NCI-H524 treated with DMSO at 0.1 percent for 48 hours (cell line): ENCODE measurements at places on chromosomes 2 and 18.
A peak's percentile ranks its signal among the peaks of the same experiment; 100 is the strongest.

- DNase-seq: no peak
Observed at GRCh38 chr2:169818241-169818640, 6.5 kb downstream of the METTL5 start.

GRCh38 chr18:32804134-32804888 is 31.5 kb upstream of the KLHL14 start:
- DNase-seq: no peak

DNA sequence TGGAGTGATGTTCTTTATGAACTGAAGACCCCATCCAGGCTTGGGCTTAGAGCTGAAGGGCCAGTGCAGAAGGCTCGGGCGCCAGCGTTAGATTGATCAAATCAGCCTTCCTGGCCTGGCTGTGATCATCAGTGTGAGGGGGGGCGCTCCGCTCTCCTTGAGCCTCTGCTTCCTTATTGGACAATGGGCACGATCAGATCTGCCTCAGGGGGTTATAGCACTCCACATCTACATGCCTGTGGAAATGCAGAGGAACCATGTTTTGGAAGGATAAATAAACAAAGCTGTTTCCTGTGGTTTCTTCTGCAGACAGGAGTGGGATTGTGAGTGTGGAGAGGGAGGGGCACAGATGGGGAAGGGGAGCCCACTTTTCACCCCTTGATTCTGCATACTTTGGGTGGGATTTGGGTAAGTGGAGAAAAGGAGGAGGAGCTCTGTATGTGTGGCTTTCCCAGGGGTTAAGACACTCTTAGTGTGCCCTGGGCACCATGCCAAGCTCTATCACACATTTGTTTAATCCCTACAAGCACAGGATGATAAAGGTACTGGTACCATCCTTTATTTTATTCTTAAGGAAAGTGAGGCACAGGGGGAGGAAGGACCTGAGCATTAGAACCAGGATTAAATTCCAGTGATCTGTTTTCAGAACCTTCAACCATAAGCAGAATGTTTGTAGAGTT is 150.5 kb downstream of the EN1 start:
- no peak for DNase-seq

DNA sequence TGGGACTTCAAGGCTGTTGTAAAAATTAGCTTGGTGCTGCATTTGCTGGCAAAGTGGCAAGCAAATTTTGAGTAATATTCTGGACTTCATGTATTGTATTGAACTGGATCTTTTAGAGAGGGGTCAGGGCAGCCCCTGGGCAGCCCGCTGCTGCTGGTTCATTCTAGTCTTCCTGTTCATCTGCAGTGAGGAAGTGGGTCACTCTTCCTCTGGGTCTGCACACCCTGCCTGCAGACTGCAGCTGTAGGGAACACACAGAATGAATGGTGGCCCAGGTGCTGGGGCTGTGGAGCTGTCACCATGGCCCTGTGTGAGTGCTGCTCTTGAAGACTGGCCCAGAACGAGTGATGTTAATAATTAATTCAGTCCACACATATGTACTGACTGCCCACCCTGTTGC is 9.4 kb downstream of the SH3RF3 start:
- DNase-seq: no peak

- no peak for DNase-seq
Observed at GRCh38 chr2:36173760-36174404, 181.7 kb upstream of the CRIM1 start.

DNA sequence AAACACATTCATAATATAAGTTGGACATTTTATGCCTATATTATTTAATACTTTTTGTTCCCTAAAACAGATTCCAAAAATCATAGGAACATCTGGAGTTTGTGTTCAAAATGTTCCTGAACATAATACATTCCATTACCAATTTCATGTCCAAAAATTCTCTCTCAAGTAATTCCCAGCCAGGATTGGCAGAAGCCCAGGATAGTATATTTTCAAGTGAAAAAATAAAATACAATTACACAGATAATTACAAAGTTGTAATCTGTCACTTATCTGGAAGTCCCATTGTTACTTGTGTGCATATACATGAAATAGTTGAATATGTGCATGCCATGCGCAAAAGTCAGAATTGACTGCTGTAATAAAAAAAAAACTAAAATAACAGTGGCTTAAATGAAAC is 5.2 kb upstream of the SCN7A start:
- DNase-seq: no peak

GRCh38 chr2:65320042-65320725 is 92.6 kb downstream of the ACTR2 start:
- DNase-seq: no peak

GRCh38 chr2:221350616-221351015 is 221.5 kb downstream of the EPHA4 start:
- no peak for DNase-seq

GRCh38 chr18:23718243-23718720 is 29.0 kb downstream of the LAMA3 start:
- DNase-seq: no peak

DNA sequence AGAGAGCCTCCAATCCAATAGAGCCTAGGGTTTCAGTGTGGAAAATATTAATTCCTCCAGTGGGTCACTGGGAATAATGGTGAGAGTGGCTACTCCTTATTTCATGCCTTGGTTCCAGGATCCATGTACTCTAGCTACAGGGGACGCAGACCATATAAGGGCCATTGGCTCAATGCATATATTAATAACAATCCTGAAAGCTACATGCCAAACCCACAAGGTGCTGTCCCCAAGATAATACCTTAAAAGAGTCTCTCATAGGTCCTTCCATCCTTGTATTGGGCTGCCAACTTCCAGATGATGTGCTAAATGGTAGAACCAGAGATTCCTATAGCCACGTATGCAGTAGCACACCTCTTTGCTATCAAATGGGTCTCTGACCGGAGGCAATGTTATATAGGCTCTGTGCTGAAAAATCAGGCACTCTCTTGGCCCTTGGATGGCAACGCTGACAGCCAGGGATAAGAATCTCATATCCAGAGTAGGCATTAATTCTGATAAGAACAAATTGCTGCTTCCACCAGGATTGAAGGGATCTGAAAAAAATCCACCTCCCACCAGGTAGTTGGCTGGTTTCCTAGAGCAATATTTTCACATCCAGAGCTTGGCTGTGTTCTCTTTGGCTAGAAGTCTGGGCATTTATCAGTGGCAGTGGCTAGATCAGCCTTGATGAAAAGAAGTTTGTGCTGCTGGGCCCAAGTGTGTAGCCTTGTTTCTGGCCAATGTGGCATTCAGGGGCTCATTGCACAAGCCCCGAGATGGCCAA is 218.1 kb upstream of the MGAT5 start:
- no peak for DNase-seq

DNA sequence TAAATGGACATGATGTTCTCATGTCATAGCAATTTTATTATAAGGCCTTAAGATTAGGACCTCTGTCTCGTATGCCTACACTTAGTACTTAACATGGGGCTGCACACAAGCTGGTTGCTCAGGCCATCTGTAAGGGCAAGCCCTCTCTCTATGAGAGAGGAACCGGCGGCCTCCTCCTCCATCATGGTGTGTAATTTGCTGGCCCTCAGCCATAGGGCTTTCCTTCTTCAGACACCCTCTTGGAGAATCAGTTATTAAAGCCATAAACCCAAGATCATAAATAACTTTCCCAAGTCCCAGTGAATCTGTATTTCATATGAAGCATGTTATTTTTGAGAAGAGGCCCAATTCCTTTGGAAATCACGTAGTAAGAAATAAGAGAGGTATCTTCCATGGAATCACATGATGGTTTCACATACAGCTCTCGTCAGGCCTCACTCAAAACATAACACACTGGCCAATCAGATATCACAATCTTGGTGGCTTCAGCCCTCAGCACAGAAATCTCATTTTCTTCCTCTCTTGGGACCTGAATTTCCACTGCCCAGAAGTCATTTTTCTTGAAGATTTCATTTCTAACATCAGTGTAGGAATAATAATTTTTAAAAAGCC is 92.6 kb downstream of the RDH14 start:
- DNase-seq: no peak

GRCh38 chr18:2537296-2537695 is 34.0 kb downstream of the METTL4 start:
- DNase-seq: no peak

- DNase-seq: no peak
Observed at GRCh38 chr18:45084206-45084605, 403.5 kb downstream of the SETBP1 start.

- DNase-seq: no peak
Observed at GRCh38 chr2:136394136-136395060, 276.4 kb upstream of the CXCR4 start.

- no peak for DNase-seq
Observed at GRCh38 chr18:75531851-75532459, 104.5 kb upstream of the SMIM21 start.

DNA sequence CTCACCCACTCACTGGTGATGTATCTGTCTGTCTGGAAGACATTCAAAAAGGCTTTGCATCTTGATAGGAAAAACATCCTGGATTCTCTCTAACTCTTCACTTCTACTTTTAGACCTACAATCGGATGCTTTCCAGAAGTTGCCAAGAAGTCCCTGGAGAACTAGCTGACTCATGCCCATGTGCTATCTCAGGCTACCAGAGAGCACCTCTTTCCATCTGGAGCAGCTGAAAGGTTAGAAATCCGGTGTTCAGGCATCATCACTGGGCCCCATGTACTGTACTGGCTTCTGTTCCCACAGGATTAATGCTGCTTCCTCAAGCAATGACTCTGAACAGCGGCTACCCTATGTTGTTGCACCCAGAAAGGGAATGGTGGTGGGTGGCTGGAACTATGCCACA is 259.0 kb downstream of the NBAS start:
- no peak for DNase-seq

DNA sequence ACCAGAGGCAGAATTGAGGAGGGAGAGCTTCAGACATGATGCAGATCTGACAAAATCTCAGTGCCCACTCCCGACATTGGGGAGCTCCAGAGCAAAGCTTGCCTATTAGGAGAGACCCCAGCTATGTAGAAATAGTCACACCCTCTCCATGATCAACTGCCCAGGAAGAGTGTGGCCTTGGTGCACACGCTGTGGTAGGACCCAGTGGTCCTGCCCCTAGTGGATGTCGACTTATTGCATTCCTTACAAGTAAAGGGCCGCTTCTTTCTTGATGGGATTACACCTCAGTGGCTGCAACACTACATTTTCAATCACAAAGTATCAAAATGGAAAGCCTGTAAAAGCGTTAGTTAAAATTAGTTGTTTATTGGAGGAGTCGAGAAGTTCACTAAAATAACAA is 64.2 kb downstream of the VRK2 start:
- no peak for DNase-seq

- no peak for DNase-seq
Observed at GRCh38 chr18:6795307-6795706, 65.8 kb downstream of the ARHGAP28 start.

DNA sequence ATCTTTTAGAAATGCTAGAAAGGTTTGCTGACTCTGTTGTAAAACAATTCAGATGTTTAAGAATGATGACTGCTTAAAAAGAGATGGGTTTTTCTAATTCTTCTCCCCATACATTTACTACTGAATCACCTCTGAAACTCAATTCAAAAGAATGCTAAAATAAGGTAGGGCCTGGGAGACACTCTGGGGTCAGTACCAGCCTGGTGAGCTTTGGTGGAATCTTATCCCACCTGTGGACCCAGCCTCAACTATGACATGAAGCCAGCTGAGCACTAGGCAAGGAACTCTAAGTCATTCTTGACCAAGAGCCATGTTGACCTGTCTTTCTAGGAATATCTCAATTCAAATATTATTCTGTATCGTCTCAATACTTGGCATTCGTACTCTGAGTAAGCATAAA is 44.3 kb downstream of the IWS1 start:
- DNase-seq: no peak

- no peak for DNase-seq
Observed at GRCh38 chr2:39492095-39492590, 55.1 kb upstream of the MAP4K3 start.

DNA sequence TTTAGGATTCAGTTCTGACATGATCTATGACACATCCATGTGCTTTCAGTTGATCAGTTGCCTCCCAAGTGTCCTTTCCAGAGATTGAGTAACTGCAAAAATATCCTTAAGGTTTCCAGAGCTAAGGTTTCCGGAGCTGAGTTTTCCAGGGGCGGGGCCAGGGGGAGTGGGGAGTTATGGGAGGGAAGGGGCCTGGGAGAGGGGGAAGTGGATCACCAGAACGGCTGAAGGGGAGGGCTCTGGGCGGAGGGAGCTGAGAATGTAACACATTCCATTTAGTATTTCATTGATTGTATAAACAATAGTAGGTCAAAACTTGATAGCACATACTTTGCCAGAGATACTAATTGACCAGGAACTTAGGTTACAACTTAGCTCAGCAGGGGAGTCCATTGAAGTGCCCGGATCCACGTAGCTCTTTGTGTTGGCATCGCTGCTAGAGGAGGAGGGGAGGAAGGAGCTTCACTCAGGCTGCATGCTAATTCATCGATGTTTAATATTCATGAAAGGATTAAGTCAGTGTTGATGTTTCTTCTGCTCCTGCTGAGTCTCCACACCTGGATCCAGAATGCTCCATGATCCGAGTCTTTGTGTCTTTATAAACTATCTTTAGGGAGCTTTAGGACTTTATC is 289.8 kb downstream of the ALPK2 start:
- DNase-seq: peak; percentile 4

DNA sequence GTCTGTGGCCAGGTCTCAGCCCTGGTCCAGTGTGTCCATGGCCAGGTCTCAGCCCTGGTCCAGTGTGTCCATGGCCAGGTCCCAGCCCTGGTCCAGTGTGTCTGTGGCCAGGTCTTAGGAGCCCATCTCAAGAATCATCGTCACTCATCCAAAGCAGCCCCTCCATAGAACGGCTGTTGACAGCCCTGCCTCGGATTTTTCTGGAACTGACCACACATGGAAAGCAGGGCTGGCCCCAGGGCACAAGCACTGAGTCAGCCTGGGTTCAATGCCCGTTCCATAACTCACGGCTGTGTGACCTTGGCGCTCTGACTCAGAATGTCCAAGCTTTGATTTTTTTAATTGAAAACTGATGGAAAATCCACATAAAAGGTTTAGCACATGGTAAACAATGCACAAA is 59.9 kb upstream of the SNTG2 start:
- DNase-seq: no peak

- DNase-seq: peak; percentile 27
Observed at GRCh38 chr18:10455726-10456453, 1.5 kb downstream of the APCDD1 start.

GRCh38 chr2:167875529-167875928 is 371.9 kb downstream of the STK39 start:
- peak; percentile 77 for DNase-seq

DNA sequence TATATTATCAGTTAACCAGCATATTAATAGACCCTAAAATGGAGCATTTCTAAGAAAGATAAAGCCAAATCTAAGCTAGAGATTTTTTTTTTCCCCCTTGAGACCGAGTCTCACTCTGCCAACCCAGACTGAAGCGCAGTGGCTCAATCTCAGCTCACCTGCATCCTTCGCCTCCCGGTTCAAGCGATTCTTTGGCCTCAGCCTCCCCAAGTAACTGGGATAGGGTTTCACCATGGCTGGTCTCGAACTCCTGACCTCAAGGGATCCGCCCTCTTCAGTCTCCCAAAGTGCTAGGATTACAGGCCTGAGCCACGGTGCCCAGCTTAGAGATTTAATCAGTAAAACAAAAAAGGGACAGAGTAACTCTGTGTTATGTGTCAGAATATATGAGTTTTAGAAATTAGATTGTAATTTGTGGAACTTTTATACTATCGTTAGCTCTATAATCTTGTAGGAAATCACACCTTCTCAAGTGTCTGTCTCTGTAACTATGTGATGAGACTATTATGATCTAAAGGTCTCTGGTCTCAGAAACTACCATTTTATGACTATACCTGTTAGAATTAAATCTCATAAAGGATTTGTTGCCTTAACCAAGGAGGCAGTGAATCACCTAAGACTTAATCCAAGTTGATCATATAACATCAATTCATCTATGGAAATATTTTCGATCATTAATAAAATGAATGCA is 34.0 kb downstream of the YWHAQ start:
- no peak for DNase-seq

GRCh38 chr2:219159771-219160185 is 837 bp downstream of the NHEJ1 start:
- DNase-seq: no peak
